ENCODE measurements at places on chromosomes 1 and 21.

DNA sequence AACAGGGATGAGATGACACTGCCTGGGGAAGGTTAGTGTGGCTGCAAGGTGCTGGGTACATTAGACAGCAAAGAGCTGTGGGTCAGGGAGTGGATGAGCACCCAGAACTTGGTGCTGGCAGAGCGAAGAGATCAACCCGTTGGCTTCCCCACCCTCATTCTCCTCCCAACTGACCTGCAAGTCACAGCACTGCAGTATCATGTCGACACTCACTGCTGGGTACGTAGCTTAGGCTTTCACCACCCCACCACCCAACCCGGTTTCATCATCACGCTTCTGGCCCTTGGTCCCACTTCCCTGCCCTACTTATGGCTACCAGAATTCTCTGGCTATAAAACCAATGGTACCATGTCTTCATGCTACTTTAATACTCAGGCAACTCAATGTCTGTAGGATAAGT, 73.6 kb upstream of the LYST start:
- DNase-seq: no peak

- no peak for DNase-seq
Observed at GRCh38 chr1:97091263-97091662, 369.7 kb downstream of the PTBP2 start.

- no peak for DNase-seq
Observed at GRCh38 chr1:211487082-211487481, 4.9 kb downstream of the RD3 start.

DNA sequence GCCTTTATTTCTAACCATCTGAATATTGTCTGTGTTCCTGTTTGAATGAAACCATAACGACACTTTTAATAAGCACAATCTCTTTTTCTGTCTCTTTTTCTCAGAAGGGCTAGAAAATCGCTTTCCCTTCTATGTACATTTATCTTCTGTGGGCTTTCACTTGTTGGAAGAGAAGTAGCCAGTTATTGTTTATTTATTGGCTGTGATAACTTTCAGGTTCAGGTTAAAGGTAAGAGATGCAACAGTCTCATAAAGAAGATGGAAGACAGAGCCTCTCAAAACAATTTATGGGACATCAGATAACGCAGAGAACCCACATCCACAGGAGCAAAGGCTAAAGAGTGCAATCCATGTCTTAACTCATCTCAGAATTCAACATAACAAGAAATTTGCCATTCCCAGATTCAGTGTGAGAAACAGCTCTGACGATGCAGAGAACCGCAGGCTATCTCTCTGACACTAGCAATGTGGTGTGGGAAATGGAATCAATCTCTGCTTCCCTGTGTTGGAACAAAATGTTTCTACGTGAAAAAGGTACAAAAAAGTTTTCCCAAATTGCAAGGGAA, 4.1 kb upstream of the CD244 start:
- DNase-seq: no peak

- DNase-seq: no peak
Observed at GRCh38 chr1:156419854-156420204, 50.8 kb downstream of the RHBG start.
